ENCODE measurements at places on chromosomes 4 and X.

GRCh38 chrX:96591421-96591820, 93.2 kb upstream of the DIAPH2 start:
- DNase-seq: no peak

- DNase-seq: peak; percentile 54
Observed at GRCh38 chr4:25817059-25817681, 45.6 kb downstream of the SEL1L3 start.

DNA sequence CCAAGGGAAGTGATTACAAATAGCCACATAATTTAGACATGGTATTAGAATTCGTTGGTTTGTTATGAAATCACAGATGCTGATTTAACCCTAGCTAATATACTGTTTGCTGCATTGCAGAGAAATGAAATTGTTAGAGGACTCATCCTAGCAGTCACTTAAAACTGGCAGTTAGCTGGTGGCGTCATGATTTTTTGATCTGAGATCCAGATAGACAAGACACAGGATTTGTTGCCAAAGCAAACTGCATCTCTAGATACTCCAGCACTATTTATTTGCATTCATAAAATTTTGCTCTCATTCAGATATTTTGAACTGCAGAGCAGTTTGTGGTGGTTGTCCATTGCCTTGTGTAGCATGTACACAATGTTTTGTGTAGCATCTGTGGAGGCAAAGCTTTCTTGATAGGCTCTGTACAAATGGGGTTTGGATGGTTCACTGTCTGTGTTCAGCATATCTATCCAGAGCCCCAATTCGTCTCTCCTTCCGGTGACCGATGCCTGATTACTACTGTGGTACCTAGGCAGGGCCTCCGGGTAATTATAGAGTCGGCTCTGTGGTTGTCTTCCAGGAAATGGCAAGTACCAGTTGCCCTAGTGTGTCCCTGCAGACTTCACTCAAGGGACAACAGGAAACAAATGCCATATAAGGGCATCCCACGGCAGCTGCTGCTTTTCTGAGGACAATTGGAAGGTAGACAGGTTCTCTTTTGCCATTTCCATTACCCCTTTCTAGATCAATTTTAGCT, 30.1 kb upstream of the SPARCL1 start:
- no peak for DNase-seq

GRCh38 chr4:107133965-107134653, 98.0 kb upstream of the DKK2 start:
- DNase-seq: no peak

DNA sequence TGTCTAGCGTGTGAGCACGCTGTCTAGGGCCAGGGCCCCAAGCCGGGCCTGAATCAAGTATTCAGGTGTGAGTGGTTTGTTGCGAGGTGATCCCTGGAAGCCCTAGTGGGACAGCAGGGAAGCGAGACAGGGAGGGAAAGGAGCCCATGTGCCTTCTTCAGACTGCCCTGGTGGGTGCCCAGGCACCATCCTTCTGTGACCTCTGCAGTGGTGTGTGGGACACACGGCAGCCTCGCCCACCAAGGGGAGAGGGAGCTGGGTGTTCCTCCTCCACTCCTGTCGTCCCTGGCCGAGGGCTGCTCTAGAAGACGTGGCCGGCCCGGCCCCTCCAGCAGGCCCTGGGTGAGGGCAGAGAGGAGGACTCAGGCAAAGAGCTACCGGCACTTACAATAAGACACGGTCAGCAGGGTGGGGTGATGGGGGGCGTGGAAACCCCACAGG, 47.4 kb downstream of the HTRA3 start:
- no peak for DNase-seq

GRCh38 chr4:142311916-142312315, 534.2 kb downstream of the INPP4B start:
- DNase-seq: no peak

DNA sequence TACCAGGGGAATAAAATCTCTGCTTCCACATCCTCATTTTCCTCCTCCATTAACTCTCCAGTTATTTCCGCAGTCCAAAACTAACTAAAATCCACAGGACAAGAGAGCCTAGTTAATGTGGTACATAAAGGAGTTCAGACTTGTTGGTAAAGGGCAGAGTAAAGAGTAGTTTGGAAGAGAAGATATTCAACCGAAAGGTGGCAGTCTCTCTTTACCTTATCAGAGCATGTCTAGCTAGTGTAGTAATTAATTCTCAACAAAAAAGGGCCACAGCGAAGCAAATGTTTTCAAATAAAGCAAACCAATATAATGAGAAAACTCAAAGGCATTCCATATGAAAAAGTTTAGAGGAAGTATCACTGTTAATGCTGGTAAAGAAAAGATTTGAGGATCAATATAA, 286.5 kb downstream of the GLUD2 start:
- no peak for DNase-seq

DNA sequence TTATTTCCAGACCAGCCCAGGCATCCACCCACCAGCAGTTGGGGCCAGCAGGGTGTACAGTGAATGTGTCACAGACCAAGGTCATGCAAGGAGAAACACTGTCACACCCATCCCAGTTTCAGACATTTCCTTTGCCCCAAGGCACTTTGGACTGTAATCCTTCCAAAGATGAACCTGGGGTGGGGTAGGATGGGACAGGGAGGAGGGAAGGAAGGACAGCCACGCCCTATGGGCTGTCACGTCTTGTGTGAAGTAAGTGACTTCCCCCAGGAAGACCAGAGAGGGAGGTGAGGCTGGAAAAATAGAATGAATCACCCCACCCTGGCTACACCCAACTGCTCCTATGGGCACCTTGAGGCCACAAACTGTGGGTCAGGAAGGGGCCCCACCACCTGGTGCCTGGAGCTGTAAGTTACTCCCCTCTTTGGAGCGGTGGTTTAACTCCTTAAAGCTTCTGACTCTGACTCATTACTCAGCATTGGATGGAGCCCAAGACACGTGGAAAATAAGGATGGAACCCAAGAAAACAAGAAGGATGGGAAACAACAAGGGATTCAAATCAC, 349.9 kb upstream of the KLF3 start:
- DNase-seq: no peak

DNA sequence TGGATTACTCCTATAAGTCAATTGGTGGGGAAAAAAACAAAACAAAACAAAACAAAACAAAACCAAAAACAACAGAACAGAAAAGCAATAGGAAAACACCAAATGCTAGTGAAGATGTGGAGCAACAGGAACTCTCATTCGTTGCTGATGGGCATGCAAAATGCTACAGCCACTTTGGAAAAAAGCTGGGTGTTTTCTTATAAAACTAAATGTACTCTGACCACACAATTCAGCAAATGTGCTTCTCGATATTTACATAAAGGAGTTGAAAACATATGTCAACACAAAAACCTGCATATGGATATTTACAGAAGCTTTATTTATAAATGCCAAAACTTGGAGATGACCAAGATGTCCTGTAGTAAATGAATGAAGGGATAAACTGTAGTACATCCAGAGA, 703.6 kb upstream of the FAM241A start:
- DNase-seq: no peak

GRCh38 chr4:176789955-176790354, 2.8 kb downstream of the VEGFC start:
- DNase-seq: peak; percentile 77

DNA sequence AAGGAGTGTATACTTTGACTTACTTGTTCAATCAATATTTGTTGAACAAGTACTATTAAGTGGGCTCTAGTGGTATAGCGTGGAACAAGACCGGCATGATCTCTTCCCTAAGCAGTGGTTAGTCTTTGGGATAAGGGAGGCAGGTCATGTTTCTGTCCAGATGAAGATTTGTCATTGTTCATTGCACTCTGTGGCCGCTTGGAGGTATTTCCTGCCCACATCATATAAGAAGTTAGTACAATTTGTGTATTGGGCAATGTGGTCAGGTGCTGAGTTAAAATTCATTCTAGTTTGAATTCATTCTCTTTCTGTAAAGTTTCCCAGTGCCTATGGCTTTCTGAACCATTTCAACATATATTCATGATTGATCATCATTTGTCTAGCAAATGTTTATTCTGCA, 101.1 kb upstream of the SHISA3 start:
- no peak for DNase-seq

DNA sequence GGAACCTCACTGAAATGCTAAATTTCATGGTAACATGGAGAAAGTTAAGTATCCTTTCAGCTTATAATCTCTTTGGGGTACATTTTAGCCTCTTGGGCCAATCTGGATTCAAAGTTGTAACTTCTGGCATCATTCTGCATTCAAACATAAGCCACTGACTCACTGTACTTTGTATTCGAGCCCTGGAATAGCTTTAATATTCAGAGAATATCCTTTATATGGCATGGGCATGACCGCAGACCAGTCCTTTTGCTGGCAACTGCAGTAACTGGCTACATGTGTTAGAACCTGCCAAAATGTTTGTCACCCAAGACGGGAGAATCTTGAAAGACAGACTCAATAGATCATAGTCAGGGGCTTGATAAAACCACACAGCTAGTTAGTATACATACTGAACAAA, 3.3 kb downstream of the GASK1B start:
- no peak for DNase-seq

DNA sequence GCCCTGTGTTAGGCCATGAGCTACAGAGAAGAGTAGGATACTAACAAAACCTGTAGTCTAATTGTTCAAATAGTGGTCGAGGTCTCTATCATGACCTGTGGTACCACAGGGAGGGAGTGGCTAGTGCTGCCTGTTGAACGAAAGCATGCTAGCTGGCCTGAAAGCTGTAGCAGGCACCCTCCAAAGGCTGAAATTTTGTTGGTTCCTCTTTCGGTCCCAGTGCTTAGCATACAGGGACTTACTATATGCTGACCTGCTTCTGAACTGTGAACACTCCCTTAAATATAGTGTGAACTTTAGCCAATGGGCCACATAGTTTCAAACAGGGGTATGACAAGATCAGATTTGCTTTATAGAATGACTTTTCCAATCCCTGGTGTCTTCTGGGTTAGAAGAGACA, 113.4 kb downstream of the PJA1 start:
- no peak for DNase-seq

DNA sequence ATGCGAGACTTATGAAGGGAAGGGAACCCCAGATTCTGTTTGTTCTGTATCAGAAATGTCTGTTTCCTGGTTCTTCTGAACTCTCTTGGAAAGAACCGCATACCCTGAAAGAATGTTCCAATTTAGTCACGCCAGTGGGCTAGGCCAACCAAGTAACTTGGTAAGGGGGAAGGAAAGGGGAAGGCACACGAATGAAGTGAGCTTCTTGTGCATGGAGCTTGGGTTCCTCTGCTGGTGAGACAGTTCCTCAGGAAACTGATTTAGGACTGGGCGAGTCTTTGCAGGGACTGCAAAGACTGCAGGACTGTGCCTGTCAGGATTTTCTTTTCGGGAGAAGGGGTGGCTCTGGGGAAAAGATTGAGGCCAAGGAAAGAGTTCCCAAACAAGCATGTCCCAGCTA, 35.6 kb downstream of the FRMPD3 start:
- DNase-seq: no peak

DNA sequence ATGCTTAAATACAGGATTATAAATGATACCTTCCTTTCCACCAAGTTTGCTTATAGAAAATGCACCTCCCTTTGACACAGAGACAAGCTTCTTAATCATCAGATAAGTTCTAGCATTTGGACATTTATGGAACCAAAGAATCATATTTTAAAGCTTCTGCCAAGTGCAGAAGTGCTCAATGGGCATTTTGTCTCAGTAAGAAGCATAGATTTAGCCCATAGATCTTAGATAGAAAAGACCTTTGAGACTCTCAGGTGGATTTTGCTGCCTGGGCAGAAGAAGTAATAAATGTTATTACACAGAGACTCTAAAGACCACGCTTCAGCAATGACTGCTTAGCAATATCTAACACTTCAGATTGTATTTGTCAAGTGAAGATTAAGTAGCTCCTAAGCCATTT, 174.6 kb downstream of the VEGFC start:
- DNase-seq: no peak

DNA sequence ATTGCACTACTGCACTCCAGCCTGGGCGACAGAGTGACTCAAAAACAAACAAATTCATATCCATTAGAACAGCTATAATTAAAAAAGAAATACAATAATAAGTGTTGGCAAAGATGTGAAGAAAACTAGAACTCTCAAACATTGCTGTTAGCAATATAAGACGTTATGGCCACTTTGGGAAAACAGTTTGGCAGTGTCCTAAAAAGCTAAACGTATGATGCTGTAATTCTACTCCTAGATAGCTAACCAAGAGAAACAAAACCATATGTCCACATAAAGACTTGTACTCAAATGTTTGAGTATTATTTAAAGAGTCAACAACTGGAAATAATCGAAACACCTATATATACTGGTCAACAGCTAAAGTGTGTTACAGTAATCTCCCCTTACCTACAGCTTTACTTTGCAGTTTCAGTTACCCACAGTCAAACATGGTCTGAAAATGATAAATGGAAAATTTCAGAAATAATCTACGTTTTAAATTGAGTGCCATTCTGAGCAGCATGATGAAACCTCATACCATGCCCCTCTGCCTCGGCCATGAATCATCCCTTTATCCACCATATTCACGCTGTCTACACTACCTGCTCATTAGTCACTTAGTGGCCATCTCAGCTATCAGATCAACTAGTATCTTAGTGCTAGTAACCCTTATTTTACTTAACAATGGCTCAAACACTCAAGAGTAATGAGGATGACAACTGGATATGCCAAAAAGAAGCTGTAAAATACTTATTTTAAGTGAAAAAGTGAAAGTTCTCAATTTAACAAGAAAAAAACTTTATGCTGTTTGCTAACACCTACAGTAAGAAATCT, 4.9 kb downstream of the ELF2 start:
- no peak for DNase-seq

GRCh38 chr4:145884775-145885174, 53.8 kb downstream of the ZNF827 start:
- no peak for DNase-seq

DNA sequence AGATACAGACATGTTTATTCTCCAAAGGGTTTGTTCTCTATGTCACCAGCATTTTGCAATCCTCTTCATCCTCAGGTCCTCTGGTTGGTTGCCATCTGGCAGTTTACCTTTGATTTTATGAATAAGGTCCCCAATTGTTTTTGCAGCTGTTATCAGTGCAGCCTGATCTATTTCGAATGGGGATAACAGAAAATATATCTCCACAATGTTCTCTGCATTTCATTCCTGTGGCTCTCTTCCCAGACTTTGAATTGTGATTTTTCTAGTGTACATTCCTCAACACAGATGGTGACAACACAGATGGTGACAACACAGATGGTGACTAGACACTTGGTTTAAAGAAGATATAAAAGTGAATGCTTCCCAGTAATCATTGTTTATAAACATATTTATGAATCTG, 74.1 kb downstream of the FBXO8 start:
- no peak for DNase-seq

DNA sequence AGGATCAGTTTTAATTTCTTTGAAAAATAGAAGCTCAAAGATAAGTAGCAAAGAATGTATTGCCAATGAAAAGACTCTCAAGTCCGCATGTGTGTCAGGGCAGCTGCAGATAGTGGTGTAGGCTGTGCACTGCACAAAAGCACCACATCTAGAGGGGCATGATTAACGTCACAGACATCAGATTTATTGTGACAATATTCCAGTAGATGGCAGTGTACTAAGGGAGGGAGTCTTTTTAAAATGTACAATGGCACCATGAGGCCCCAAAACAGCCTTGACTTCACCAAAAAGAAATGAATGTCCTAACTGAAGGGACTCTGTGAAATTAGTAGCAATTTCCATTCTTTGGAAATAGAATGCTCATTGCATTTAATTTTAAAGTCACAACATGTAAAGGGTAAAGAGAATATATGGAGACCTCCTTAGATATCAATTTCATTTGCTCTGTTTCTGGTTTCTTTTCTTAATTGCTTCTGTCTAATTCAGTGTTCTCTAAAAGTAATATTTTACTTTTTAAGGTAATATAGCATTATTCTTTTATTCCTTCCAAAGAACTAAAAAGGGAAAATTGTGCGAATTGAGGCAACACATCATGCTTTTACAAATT, 98.4 kb downstream of the ZNF827 start:
- DNase-seq: no peak

Measured in fibroblast of skin of left biceps (primary cell).